ENCODE measurements at places on chromosomes 16 and 17. TPM values are rescaled to one million over a fixed set of nuclear protein-coding genes. Genes with fewer than 3 reads are reported as not detected.

GRCh38 chr16:31148281-31148728 lies 1.6 kb downstream of the PRSS36 start:
- ATAC-seq, result no peak

TNFRSF13B gene
- 0.32 TPM for total RNA-seq

DNA sequence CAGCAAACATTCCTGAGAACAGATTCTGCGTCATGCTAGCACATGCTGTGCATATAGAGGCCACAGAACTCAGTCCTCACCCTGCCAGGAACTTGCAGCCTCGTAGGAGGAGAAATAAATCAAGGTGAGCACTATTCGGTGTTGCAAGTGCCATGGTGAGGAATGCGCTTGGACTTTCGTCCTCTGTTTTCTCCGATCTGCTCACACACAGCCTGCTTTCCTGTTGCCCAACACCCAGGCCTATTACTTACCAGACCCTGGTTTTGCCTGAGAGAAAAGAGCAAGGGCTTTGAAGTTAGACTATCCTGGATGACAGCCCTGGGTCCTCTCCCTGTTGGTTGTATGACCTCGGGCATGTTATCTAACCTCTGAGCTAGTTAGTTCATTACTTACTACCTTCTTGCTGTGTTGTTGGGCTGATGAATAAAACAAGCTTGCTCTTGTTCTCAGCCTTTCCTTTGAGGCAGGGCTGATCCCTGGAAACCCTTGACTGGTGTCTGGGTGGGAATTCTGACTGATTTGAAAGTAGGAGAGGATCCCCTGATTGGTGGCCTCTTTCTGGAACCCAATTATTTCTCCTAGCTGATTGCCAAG lies 2.9 kb downstream of the ACSF2 start:
- ATAC-seq, result no peak

DNA sequence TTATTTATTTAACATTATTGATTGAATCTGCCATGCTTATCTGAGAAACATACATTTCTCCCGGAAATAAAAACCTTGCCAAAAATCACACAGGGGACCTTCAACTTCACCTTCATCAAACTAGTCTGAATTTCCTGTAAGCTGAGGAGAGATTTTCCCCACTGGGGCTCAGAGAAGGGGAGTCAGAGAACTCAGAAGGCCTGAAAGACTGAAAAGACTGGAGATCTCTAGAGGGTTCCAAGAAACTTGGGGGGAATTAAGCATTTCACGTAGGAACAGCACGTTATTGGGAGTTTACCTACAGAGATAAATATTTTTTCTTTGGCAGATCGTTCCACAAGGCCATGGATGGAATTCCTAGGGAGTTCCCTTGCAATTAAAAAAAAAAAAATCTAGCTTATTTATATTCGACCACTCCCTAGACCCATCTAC lies 528 bp upstream of the NOL11 start:
- ATAC-seq, result no peak

PYY gene
- not detected for total RNA-seq

GRCh38 chr17:50280801-50281441 lies 6.7 kb downstream of the TMEM92 start:
- no peak for ATAC-seq

DNA sequence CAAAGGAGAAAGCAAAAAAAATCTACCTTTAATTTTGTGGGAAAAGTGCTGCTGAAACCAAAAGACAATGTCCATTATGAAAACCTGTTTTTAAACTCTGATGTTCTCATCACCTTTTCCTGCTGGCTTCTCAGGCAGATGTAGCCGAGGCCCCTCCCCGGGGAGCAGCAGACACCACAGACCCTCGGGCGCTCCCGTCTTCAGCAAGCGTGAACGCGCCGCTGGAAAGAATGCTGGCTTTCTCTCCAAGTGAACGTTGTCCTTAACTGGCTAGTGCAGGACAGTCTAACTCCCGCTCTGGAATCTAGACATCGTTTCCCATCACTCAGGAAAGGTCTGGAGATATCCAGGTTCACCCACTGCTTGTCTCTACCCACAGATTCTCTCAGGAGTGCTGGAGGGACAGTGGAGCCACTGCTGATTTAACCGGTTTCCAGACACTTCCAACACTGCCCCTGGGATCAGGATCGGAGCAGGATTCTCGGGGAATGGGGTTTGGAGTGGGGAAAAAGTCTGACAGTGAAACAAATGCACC lies 211.2 kb downstream of the RBFOX3 start:
- ATAC-seq, result no peak

DNA sequence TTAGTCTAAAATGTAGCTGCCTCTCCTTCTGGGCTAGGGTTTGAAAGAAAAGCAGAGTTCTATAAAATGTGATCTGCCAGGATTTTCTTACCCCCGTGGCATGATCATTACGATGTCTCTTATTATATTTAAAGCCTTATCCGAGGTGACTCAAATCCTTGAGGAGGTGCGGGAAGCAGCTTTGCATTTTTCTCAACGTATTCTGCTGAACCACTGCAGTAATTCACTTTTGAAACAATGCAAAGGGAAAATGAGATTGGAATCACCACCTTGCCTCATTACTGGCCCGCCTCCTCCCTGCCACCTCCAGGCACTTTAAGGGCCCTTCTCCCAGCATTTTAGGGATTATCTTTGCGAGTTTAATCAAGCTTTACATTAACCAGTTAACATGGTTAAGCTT lies 9.7 kb upstream of the NOG start:
- no peak for ATAC-seq

- ATAC-seq, result no peak
Observed at GRCh38 chr16:85423631-85424030, 189.5 kb upstream of the GSE1 start.

- no peak for ATAC-seq
Observed at GRCh38 chr16:81624760-81625543, 154.1 kb upstream of the PLCG2 start.

GRCh38 chr16:27566417-27566816 lies 16.5 kb downstream of the KATNIP start:
- no peak for ATAC-seq

DNA sequence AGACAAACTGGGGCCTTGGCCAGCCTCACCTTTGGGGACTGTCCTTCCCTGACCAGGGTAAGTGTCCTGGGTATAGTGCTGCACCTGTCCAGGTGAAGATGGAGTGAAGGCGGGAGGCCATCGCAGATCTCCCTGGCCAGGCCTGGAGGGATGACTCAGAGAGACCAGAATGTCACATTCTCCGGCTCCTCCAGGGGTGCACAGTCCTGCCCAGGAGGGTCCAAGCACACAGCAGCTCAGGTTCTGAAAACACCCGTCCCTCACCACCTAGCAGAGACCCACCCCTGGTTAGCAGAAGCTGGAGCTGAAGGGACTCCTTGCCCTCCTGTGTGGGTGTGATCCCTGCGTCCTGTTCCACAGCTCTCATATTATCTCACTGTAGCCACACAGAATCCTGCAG lies 21.9 kb downstream of the FA2H start:
- no peak for ATAC-seq

DNA sequence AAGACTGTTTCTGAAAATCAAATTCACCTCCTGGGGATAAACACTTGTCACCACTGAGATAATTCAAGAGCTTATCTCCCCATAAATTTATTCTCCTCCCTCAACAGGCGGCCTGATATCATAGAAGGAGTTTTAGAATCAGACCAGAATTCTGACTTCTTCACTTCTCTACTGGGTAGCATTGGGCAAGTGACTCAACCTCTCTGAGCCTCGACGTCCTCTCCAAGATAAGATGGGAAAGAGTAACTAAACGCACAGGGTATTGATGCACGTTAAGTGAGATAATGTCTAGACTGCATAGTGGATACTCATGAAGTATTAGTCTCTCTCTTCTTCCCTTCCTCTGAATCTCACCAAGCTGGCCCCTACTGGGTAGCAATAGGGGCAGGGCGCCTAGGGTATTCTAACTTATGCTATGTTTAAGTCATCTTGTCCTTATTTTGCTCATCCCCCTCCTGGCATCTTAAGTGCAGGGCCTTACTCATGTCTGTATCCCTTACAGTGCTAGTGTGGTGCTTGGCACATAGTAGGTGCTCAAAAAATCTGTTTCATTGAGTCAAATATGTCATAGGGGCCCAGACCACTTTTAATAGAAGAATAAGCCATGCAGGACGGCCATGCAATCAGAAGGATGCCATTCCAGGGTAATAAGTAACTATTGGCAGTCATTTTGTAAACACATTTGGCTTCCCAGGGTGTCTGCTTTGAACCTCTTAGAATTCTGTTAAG lies 476.4 kb upstream of the CCL2 start:
- ATAC-seq, result no peak

PRR29 gene
- total RNA-seq, result 0.75 TPM

SLC5A11 gene
- not detected for total RNA-seq

GRCh38 chr16:426115-426905 lies 861 bp downstream of the RAB11FIP3 start:
- peak; percentile 22 for ATAC-seq

DNA sequence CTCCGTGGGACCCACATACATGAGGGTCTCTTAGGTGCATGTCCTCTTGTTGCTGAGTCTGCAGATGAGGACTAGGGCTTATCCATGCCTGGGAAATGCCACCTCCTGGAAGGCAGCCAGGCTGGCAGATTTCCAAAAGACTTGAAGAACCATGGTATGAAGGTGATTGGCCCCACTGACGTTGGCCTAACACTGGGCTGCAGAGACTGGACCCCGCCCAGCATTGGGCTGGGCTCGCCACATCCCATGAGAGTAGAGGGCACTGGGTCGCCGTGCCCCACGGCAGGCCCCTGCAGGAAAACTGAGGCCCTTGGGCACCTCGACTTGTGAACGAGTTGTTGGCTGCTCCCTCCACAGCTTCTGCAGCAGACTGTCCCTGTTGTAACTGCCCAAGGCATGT lies 38.2 kb upstream of the IL21R start:
- ATAC-seq, result no peak

DNA sequence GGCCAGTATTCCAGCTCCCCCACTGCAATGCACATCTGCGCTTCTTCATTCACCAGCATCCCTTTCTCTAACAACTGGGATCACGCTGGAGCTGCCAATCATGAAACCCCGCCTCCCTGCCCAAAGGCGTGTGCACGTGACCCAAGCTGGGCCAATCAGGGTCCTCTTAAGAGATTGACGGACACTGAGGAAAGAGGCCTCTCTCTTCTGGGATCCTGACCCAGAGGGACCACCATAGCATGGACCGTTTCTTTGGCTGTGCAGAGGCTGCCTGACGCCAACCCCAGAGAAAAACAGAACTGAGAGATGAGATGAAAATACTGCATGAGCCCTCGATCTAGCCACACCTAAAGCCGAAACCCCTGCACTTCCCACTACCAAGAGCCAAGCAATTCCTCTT lies 32.0 kb downstream of the COTL1 start:
- peak; percentile 99 for ATAC-seq

ABAT gene
- total RNA-seq, result 125 TPM

DNA sequence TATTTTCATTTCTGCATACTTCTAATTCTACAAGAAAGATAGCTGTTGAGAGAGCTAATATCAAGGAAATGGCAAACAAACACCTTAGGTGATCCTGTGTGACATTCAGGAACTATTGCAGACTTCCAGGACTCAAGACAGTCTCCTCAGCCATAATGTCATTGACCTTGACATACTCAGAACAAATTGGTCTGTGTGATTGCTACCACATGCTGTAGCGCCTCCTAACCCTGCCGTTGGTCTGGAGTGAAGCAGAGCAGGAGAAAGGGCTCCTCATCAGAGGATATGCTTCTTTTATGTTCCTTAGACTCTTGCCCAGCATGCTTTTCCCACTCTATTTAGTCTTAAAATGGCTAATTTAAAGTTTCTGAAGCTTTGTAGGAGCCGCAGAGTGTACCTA lies 194.2 kb upstream of the TBX2 start:
- ATAC-seq, result no peak

DNA sequence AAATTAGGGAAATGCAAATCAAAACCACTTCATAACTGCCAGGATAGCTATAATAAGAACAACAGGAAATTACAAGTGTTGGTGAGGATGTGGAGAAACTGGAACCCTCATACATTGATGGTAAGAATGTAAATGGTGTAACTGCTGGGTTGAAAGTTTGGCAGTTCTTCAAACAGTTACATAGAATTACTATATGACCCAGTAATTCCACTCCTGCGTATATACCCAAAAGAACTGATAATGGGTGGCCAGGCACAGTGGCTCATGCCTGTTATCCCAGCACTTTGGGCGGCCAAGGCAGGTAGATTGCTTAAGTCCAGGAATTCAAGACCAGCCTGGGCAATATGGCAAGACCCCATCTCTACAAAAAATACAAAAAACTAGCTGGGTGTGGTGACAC lies 4.5 kb upstream of the CMTM4 start:
- no peak for ATAC-seq

DNA sequence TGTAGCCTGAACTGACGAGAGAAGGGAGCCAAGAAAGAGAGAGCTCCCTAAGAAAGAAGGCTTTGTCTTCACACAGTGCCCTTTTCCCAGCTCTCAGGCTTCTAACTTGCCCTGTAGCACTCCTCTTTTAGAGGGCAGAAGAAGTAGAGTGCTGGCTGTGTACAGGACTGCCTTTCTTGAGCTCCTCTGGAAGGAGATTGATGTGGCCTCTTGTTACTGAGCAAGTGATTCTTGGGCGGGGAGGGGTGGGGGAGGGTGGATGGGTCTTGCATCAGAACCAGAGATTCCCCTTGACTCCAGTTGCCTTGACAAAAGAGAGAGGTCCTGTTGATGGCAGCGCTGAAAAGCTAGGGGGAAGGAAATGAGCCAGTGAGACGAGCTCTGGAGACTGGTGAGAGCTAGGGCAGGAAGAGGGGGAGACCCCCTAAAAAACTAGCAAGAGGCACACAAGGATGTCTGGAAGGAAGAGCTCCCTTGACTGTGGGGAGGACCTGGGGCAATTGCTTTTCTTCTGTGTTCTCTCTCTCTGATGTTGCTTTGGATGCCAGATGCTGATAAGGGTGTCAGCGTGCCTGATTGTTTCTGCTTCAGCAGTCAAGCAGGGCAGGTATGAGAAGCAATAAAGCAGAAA lies 18.4 kb downstream of the GPR179 start:
- peak; percentile 11 for ATAC-seq

COL1A1 gene
- total RNA-seq, result 0.82 TPM

- no peak for ATAC-seq
Observed at GRCh38 chr16:1789643-1790045, 3.9 kb downstream of the IGFALS start.

EPX gene
- 0.27 TPM for total RNA-seq

KRTAP29-1 gene
- total RNA-seq, result not detected
